ENCODE measurements at places on chromosomes 1 and 21. TPM values are rescaled to one million over a fixed set of nuclear protein-coding genes. Genes with fewer than 3 reads are reported as not detected.

GRCh38 chr1:161962091-161962887 is 61.4 kb downstream of the OLFML2B start:
- no peak for DNase-seq

- DNase-seq: no peak
Observed at GRCh38 chr1:185998391-185998790, 264.2 kb downstream of the HMCN1 start.

GRCh38 chr1:34591751-34592629 is 162.9 kb upstream of the GJB5 start:
- DNase-seq: no peak

GRCh38 chr1:245679821-245680780 is 525.3 kb downstream of the KIF26B start:
- DNase-seq: peak; percentile 19

The LCE3E gene
- total RNA-seq: not detected

The TINAGL1 gene
- 0.17 TPM for total RNA-seq

The AHDC1 gene
- total RNA-seq: 8.4 TPM

DNA sequence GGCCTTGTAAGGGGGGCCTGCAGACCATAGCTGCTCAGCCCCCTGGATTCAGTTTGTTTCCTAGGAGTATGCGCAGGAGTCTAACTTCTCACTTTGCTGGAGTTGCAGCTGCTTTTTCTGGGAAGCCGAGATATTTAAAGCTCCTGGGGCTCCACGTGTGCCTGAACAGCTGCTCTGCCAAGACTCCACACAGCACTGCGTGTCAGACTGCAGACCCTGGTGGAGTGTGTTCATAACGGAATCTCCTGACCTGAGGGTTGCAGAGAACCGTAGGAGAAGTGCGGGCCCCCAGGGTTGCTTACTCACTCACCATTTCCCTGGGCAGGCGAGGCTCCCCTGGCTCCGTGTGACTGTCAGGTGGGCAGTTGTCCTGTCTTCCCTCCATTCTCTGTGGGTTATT is 474.3 kb upstream of the TMPRSS15 start:
- no peak for DNase-seq

DNA sequence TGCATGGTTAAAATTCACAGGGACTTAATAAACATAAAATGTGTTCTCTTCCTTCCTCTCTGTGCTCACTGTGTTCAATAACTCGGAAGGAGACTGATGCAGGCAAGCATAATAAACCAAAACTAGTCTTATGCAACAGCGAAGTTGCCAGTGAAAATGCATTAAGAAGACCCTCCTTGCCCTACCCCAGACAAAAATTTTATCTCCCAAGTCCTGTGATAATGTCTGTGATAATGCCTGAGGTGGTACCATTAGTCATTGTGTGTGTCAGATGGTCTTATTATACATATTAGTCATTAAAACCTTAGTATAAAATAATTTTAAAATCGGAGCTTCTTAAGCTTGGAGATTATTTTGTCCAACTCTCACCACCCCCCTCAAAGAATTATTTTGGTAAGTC is 97.8 kb downstream of the NGF start:
- DNase-seq: no peak

DNA sequence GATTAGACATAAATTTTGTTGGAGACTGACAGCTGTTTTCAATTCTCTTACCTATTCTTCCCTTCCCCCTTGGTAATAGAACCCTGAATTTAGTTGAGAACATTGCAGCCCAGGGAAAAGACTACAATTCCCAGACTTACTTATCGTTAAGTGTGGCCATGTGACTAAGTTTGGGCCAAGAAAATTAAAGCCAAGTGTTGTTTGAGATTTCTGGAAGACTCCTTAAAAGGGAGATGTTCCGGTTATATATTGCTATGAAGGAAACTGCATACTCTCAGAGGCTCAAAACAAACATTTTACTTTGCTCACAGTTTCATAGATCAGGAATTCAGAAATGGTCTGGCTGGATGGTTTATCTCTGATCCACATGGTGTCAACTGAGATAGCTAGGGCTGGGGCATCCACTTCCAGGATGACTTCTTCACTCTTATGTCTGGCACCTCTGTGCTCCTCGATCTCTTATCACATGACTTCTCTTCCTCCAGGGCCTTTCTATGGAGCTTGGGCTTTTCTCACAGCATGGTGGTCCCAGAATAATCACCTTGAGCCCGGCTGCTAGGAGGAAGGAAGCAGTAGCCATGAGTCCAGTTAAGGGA is 22.4 kb upstream of the CD34 start:
- no peak for DNase-seq

DNA sequence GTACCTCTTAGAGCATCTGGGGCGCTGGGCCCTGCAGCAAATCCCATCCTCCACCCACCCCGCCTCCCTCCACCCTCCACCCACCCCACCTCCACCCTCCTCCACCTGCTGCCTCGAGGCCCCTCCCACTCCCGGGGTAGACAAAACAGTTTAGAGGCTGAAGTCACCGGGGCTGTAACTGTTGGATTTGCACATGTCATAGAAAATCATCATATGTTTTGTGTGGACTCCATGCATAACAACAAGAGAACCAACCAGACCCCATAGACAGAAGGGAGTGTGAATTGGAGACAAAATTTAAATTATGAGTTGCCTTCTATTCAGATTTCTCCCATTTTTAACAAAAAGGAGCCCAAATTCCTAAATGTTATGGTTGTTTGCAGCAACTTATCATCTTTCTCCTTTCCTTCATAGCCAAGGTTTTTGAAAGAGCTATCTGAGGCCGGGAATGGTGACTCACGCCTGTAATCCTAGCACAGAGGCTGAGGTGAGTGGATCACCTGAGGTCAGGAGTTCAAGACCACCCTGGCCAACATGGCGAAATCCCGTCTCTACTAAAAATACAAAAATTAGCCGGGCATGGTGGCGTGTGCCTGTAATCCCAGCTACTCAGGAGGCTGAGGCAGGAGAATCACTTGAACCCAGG is 28.2 kb upstream of the LGALS8 start:
- DNase-seq: no peak

DNA sequence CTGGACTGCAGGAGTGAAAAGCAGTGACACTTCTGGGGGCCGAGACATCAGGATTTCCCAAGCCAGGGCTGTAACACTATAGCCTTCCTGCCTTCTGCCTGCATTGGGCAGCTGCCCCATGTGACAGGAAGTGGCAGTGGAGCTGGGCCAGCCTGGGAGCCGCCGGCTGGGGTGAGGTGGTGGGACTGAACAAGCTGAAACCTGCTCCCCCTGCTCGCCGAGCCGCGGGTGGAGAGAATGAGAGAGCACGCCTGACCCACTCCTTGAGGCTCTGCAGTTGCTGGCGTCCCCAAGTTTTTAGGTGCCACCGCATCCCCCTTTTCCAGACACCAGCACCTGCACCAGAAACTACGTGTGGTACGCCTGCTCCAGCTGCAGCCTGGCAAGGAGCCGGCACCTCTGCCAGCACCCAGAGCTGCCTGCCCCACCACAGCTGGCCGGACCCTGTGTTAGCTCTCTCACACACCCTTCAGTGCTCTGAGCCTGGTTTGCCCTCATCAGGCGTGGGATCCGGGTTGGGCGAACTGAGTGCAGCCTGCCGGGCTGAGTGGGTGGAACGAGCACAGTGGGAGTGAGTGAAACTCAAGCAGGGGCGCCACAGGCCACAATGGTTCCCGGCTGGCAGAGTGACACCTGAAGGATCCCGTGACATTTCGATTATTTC is 119.4 kb downstream of the AKT3 start:
- DNase-seq: no peak

DNA sequence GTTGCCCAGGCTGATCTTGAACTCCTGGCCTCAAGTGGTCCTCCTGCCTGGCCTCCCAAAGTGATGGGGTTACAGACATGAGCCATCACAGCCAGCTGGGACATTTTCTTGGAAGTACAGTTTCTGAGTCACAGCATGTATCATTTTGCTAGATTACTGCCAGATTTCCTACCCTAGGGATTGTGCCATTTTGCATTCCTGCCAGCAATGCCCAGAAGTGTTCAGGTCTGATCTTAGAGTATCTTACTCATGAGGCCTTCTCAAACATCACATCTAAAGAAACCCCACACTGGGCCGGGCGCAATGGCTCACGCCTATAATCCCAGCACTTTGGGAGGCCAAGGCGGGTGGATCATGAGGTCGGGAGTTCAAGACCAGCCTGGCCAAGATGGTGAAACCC is 10.2 kb downstream of the BMP8A start:
- no peak for DNase-seq

DNA sequence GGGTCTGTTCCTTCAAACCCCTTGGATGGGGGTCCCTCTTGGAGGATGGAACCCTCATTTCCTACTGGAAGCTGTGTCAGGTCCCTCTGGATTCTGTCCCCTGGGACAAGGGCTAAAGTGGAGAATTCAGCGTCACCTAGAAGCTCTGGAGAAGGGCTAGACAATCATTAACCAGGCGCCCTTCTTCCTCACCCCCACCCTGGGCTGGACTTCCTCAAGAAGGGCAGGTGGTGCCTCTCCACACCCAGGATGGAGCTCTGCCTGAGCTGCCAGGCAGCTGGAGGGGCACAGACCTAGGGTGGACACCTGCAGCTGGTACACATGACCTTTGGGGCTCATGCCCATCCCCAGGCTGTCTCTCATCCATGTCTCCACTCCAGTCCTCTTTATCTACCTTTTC is 3.6 kb downstream of the CELF3 start:
- no peak for DNase-seq

- no peak for DNase-seq
Observed at GRCh38 chr1:87956072-87956471, 627.4 kb downstream of the LMO4 start.

GRCh38 chr1:240765732-240766363 is 153.9 kb upstream of the GREM2 start:
- no peak for DNase-seq

DNA sequence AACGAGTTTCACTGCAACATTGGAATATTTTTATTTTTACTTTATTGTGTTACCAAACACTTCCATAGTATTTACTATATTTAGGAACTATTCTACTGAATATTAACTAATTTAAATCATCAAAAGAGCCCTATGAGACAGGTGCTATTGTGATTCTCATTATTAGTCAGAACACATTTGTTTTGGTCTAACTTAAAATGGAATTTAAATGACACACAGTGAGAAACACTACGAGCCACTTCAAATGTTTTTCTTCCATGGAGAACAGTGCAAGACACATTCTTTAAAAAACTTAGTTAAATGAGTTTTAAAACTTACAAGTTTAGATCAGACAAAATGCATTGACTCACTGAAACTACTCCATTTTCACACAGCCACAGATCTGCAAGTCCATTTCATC is 6.6 kb upstream of the TRAF3IP3 start:
- no peak for DNase-seq

- DNase-seq: no peak
Observed at GRCh38 chr1:3522112-3522511, 67.6 kb downstream of the ARHGEF16 start.

- no peak for DNase-seq
Observed at GRCh38 chr1:242002510-242002909, 3.6 kb upstream of the MAP1LC3C start.

DNA sequence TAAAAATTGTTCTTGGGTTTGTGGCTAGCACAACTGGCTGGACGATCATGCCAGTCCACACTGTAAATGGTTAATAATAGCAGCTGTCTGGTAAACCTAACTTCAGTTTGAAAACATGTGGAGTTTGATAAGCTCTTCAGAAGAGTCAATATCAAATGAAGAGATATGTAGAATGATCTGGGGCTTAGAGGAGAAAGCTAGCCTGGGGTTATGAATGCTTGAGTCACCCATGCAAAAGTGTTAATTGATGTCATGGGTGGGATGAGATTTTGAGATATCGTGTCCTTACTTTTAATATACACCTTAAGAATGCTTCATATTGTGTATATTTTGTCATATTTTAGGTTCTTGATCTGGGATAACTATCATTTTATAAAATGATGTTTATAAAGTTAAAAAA is 554.7 kb upstream of the ZRANB2 start:
- no peak for DNase-seq

- DNase-seq: no peak
Observed at GRCh38 chr1:96510911-96511310, 210.7 kb upstream of the PTBP2 start.

The WNT3A gene
- total RNA-seq: not detected

The HAO2 gene
- not detected for total RNA-seq

The KLF18 gene
- not detected for total RNA-seq

DNA sequence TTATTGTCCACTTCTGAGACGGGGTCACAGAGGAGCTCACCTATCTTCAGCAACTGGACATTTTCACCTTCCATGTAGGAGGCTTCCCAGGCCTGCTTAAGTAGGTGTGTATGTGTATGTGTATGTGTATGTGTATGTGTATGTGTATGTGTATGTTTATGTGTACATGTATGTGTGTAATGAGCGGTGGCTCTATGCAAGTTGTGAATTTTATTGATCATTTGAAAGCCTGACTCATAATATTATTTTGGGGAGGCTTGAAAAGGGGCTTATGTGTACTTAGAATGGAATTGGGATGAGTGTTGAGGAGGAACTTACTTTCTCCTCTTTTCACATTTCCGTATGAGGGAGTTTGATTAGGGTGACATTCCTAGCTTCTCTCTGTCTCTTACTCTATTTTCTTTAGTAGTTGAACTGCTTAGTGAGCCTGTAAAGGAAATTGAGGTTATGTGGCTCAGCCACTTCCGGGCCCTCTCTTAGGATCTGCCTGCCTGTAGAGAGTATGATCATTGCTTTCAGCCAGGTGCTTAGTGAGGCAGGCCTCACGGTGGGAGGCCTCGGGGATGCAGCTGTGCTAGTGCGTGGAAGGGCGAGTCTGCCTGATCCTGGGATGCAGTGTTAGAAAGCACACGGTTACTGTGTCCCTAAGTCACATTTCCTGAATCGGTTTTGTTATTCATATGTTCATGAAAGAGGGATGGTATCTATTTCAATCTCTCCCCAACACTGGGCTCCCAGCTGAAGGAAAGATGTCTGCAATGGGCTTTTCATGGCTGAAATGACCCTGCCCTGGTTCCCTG is 61.0 kb downstream of the IER5 start:
- peak; percentile 83 for DNase-seq

The GGPS1 gene
- total RNA-seq: 30.8 TPM

DNA sequence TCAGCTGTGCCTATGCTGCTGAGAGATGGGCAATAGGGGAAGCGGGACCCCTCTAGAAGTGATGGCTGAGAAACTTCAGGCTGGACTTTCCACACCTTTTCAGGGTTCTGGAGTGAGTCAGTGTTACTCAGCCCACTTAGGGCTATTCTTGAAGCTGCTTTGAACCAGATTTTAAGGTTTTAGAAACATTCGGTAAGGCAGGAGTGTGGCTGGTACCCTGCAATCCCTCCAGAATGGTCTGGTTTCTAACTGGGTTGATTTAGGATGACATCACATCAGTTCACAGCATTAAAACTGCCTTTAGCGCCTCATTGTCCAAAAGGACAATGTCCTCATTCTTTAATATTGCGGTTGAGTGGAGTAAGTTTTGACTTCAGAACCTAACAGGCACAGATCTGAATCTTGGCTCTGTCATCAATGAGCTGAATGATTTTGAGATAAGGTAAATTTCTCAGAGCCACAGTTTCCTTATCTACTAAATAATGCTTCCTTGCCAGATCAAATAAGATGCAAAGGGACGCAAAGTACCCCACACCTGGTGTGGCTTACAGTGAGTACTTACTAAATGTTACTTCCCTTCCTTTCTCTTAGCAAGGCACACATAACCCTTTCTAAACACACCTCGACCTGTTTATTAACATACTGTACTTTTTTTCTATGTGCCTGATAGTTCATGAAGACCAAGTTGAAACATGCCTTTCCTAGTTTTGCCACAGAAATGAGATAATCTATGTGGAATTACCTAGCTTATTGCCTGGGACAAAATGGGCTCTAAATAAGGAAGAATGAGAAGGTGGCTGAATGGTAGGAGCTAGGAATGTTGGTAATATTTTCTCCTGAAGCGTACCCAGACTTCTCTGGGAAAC is 209.8 kb downstream of the ROR1 start:
- DNase-seq: no peak

GRCh38 chr1:244047621-244048255 is 3.3 kb upstream of the ZBTB18 start:
- no peak for DNase-seq

The MX2 gene
- 3.5 TPM for total RNA-seq

The SDCCAG8 gene
- total RNA-seq: 28.7 TPM
